ENCODE measurements at places on chromosomes 4 and X.

DNA sequence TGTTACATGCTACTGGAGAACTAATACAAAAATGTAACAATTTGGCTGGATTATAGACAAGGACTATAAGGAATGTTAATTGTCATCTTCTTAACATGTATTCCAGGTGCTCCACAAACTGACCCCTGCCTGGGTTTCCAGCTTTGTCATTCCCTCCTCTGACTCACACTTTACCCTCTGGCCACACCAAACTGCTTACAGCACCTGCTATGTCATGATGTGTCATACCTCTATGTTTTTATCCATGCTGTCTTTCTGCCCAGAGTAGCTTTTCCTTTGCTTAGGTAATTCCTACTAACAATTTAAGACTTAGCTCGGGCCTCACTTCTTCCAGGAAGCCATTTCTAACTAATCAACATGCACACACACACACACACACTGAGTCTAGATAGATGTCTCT is 14.0 kb upstream of the SHROOM4 start:
- no peak for DNase-seq

DNA sequence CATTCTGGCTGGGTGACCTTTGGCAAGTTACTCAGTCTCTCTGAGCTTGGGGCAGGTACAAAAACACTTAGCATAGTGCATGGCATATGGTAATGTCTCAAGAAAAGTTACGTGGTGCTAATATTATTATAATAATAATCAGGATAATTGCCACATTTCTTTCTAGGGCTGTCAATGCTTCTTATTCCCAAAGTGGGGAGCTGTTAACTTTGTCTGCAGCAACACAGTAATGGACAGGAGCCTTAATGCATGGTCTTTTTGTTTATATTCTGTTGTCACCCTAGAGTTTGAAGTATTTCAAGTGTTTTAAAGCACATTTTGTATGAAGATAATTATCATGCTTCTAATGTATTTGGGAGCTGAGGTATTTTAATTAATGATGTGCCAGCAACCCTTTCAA is 121.8 kb downstream of the FHIP1A start:
- DNase-seq, result peak; percentile 12

DNA sequence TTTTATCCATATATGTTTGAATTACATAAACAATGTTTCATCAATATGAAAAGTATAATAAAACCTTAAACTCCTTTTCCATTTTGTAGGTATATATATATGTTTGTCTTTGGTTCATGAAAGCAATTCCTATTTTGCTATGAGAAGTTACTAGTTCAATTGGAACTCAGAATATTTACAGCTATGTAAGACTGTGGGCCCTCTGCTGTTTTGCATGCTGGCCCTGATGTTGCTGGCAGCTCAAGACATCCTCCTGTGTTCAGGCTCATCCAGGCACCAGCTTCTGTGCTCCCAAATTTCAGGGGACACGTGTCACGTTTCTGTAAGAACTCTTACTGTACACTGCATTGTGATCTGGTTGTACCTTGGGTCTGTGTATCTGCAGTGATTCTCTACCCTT is 38.7 kb upstream of the OTUD4 start:
- DNase-seq, result no peak

DNA sequence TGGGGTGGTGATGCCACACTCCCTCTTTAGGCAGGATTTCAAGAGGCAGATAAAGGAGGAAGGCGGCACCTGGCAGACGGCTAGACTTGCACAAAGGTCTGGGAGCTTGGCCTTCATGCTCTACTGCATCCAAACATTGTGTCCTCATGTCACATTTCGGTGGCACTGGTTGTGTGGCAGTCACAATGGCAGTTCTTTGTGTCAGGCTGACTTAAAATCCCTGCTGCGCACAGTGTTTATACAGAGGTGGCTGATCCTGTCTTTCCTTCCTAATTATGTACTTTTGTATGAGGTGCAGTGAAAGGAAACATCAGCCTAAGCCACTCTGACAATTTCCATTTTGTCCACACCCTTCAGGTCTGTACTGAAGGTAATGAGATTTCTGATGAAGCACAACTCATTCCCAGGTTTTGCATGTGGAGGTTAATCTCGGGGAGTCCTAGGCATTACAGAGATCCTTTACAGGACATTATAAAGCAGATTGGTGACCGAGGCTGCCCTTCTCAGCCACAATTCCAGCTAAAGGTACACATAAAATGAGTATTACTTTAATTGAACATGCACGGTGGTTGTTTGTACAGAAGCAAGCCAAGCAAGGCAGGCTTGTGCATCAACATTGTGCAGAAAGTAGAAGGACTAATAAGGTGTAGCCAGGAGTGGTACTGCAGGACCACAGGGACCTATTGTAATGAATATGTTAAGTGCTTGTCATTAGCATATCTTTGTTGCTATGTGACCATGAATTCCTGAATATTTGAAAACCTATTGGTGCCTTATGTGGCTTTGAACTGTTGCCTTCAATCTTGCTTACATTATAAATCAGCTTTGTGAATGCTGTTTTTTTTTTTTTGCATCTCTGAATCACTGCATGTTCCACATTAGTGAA is 147.6 kb downstream of the STK32B start:
- DNase-seq, result no peak

GRCh38 chr4:1012034-1012739 is 761 bp downstream of the FGFRL1 start:
- DNase-seq, result peak; percentile 72

GRCh38 chrX:108138814-108139702 is 47.5 kb downstream of the ATG4A start:
- peak; percentile 14 for DNase-seq

Measured in hematopoietic multipotent progenitor cell treated with erythropoietin and hydrocortisone succinate and interleukin-3 and kit ligand, for 6 days (in vitro differentiated cells).